T1000 (cell line): ENCODE measurements at places on chromosomes 2 and 18.

DNA sequence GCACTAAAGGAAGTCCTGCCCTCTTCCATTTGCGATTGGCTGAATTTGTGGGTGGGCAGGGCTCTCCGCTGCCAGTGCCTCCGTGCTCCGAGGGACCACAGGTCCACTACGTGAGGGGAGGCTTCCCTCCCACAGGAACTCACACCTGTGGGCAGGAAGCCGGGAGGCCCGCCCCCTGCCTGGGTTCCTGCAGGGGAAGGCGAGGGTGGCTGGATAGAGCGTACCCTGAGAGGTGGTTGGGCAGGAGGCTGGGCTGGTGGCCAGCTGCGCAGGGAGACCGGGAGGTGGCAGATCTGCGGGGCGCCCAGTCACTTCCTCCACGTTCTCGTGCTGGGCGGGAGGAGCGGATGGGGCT is 47.0 kb upstream of the PTH2R start:
- no peak for DNase-seq

DNA sequence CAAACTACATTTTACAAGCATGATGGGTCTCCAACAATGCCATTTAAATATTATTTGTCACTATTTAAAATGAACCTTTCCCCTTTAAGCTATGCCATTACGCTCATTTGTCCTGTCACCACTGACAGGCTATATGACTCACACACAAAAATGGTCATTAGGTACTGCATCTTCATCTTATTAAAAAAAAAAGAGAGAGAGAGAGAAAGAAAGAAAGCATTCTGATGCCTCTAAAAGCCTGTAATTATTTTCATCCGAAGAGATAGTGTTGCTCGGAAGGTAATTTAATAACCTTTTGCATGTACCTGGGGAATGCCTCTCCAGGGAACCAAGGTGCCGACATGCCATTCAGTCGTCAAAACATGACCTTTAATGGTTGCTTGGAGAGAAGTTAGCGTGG is 226.7 kb downstream of the ARHGAP15 start:
- DNase-seq, result no peak

DNA sequence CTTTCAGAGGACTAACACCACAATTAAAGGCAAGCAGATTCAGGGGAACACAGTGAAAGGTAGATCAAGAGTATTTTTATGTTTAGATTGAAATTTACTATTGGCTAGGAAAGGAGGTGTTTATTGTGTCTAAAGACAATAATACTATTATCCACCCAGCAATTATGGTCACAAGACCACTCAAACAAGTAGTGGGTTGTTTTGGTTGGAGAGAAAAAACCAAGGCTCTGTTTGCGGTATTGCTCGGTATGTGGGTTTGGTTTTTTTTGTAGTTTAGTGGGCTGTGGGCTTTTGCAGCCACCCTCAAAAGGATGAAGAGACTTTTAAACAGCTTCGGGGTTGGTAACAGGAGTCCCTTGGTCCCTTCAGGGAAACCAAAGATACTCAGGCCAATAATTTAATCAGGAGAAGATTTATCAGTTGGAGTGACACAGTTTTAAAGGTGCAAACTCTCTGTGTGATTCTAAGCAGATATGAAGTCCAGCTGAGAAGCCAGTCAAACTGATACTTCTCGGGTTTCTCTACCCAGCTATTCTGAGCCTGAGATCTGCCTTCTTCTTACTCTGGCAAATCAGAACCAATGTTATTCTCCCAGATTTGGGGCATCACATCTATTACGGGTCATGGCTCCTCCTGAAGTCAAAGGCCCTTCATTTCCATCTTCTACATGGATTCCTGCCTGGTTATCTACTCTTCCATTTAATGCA is 55.3 kb downstream of the DCC start:
- DNase-seq, result no peak

- DNase-seq, result no peak
Observed at GRCh38 chr2:17813742-17814473, 2.4 kb upstream of the MSGN1 start.

- no peak for DNase-seq
Observed at GRCh38 chr2:85831735-85832134, 57.1 kb downstream of the ST3GAL5 start.

DNA sequence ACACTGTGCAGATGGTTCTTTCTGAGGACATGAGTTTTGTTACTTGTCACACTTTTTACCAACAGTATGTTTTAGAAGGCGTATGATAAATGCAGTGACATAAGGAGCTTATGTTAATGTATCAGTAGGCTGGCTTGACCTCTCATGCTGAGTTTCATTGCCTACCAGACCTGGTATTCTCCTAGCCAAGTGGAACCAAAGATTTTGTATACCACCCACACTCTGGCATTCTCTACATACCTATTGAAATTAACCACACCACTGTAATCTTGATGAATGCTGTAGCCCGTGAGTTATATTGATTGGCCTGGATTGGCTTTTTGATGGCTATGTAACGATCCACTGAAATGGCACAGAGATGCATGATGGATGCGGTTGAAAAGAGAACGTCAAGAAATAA is 11.4 kb downstream of the HTR2B start:
- no peak for DNase-seq

DNA sequence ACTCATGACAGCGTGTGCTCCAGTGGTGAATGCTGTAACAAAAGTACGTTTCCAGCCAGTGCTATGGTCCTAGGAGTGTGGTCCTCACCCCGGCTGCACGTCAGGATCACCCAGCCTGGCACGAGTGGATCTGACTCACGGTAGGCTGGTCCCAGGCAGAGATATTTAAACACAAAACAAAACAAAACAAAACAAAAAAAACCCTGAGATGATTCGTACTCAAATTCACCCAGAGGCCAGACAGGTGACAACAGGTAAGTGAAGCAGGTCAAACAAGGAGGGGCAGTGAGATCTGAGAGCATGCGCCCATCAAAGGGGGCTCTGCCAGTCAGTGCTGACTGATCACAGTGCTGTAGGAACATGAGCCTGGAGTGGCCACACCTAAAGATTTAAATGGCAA is 43.2 kb downstream of the C2orf76 start:
- no peak for DNase-seq

DNA sequence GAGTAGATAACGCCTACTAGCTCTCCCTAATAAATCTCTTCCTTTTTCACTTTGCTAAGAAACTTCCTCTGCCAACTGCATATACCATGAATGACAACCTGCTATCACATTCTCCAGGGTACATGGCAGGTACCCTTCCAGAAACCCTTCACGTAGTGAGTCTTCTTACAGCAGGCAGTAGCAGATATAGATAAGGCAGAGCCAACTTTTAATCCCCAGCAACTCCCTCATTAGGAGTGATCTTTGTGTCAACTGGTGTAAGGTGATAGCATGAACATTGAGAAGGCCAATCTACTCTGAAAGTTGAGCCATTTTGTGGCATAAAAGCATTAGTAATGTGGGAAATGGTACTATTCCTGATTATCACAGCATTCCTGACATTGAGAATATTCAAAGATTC is 5.7 kb upstream of the STK17B start:
- no peak for DNase-seq

- DNase-seq, result no peak
Observed at GRCh38 chr2:192162392-192163042, 32.2 kb downstream of the TMEFF2 start.

DNA sequence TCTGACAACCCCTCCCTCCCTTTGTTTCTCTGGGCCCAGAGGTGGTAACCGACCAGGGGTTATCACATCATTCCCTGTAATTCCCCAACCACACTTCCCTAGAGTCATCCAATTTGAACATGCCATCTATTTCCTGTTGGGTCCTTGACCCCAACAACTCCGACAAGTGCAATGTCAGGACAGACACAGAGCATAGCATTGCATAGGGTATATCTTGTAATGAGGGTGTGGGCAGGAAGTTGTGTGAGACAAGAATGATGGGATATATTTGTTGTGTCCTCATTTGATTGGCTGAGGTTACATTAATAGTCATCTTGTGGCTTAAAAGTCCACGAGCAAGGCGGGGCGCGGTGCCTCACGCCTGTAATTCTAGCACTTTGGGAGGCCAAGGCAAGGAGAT is 33.4 kb upstream of the CNOT11 start:
- no peak for DNase-seq

DNA sequence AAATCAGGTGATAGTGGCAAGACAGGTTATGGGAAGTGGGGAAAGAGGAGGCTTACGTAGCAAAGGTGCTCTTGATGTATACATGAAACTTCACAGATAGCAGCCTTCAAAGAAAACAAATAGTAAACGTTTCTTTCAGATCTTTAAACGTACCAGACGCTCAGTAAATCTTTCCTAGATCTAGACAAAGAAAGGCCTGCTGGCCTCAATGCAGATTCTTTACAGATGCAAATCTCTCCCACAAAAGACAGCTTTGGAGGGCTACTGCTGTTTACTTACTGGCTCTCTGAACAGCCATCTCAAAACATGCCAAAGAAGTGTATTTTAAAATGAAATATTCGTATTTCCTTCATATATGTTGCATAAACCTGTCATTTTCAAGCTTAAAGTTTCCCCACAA is 1279.9 kb upstream of the NRXN1 start:
- no peak for DNase-seq

- DNase-seq, result no peak
Observed at GRCh38 chr2:24024018-24024417, 14.1 kb downstream of the MFSD2B start.

DNA sequence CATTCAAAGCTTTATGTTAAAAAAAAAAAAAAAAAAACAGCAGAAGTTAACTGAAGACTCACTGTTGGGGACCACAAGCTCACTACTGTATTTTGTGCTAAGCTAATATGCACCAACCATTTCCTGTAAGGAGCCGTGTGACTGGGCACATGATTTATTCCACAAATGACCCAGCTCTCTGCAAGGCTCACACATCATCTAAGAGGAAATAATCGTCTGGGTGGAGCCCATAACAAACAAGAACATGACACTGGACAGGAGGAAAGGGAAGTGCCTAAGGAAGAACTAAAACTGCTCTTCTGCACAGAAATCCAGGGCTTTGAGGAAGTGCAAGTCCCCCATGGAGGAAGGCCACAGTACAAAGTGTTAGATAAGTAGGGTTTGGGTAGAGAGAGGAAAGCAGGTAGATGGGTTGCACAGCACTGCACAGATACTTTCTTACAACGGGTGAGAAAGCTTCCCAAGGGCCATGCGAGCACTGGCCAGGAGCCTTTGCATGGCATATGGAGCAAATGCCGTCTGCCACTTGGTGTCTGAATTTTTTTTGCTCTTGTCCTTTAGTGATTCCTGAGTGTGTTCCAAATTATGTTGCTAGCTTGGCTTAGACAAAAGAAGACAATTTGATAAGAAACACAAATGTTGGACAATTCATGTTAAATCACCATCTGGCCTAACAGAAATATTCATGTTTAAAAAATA is 24.4 kb downstream of the NFE2L2 start:
- DNase-seq, result no peak

GRCh38 chr2:158042245-158042644 is 59.4 kb upstream of the UPP2 start:
- DNase-seq, result no peak

DNA sequence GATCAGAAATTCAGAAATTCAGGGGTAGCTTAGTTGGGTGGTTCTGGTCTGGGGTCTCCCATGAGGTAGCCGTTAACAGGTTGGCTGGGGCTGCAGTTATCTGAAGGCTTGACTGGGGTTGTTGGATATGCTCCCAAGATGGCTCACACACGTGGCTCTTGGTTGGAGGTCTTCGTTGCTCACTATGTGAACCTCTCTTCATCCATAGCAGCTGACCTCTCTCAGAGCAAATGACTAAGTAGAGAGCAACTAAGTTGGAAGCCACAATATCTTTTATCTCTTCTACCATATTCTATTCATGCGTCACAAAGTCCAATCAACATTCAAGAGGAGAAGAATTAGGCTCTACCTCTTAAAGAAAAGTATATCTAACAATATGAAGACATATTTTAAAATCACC is 38.7 kb upstream of the SERTAD2 start:
- DNase-seq, result peak; percentile 23

- DNase-seq, result no peak
Observed at GRCh38 chr2:240881913-240882312, 13.3 kb downstream of the AGXT start.

DNA sequence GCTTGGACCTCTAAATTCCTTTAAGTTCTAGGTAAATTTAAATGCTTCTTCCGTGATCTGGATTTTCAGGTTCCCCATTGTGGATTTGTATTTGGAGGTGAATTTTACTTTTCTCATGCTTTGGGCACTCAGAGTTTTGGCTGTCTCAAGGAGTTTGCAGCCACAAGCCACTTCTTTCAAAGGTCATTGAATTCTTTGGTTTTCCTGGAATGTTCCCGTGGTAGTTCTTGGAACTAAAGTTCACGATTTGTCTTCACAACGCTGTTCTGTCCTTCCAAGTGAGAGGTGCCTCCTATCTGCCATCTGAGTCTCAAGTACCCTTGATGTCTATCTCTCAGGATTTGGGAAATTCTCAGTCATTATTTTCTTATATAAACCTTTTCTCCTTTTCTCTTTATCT is 1438.7 kb upstream of the ZEB2 start:
- no peak for DNase-seq

DNA sequence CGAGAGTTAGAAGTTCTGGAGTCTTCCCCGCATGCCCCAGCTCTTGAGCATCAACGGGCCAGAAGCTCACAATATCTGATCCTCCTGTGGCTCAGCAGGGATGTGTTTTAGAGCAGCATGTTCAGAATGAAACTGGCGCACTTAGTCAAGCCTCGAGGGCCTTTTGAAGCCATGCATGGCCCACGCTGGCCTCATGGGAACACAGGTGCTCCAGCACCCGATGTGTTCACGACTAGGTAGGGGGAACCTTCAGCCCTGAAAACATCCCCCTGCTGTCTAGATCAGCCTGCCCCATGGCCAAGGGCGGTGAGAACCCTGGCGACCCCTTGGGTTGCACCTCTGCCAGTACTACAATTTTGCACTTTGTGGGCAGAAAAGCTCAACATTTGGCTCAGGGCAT is 32.8 kb downstream of the MSH6 start:
- DNase-seq, result no peak

DNA sequence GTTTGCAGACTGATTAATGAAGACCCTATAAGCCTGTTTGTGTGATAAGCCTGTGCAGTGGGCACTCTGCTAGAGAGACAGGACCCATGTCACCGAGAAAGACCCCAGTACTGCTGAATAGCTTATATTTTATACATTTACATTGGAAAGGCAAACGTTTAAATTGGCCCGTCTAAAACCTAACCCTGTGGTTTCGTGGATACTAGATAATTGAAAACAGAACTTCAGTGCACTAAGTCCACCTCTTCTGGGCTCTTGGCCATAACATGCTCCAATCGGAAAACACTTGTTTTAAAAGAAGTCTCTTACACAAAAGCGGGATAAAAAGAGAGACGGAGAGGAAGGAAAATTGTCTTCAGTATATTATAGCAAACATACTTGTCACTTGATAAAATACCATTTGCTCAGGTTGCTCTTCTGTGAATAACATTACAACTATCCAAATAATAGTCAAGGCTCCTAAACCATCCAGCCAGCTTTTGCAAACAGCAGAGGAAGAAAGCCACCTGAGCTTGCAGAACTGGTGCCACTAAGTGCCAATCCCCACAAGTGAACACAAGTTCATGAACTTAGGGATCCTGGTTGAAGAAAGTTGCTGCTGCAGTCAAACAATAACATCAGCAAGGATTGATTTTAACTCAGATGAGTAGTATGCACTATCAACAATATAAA is 218.4 kb upstream of the FN1 start:
- DNase-seq, result no peak
